ENCODE measurements at places on chromosomes 1 and 21.
A peak's percentile ranks its signal among the peaks of the same experiment; 100 is the strongest.

DNA sequence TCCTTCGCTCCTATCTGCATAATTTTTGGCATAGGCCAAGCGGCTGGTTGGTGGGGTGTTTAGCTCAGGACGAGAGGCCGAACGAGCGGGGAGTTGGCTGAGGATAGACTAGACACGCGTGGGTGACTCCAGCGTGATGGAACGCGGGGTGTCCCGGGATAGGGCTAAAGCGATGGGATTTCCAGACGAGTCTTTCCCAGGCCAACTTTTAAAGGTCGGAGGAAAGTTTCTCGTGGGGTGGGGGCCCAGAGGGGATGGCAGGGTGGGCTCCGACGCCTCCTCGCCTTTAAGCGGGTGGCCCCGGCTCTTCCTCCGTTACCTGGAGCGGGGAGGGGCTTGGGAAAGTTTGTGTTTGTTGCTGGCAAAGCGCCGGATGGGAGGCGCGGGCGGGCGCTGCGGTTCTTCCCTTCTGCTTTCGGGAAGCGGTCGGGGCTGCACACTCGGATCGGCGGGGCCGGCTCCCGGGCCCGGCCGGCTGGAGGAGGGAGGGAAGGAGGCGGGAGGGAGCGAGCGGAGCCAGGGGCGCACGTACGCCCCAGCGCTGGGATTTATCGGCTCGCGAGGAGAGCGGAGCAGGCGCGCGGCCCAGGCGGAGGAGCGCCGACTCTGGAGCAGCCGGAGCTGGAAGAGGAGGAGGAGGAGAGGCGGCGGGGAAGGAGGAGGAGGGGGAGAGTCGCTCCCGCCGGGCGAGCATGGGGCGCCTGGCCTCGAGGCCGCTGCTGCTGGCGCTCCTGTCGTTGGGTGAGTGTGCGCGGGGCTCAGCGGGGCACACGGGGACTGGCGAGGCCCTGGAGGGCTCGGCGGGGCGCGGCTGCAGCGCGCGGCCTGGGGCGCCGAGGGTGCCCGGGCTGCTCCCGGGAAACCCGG lies at the start of gene PTGFRN:
Gene PTGFRN (plus strand): TSS at position 405 of the 867 bp plus-strand sequence. CDS start 288 bp downstream, at position 693.
- DNase-seq: no peak

DNA sequence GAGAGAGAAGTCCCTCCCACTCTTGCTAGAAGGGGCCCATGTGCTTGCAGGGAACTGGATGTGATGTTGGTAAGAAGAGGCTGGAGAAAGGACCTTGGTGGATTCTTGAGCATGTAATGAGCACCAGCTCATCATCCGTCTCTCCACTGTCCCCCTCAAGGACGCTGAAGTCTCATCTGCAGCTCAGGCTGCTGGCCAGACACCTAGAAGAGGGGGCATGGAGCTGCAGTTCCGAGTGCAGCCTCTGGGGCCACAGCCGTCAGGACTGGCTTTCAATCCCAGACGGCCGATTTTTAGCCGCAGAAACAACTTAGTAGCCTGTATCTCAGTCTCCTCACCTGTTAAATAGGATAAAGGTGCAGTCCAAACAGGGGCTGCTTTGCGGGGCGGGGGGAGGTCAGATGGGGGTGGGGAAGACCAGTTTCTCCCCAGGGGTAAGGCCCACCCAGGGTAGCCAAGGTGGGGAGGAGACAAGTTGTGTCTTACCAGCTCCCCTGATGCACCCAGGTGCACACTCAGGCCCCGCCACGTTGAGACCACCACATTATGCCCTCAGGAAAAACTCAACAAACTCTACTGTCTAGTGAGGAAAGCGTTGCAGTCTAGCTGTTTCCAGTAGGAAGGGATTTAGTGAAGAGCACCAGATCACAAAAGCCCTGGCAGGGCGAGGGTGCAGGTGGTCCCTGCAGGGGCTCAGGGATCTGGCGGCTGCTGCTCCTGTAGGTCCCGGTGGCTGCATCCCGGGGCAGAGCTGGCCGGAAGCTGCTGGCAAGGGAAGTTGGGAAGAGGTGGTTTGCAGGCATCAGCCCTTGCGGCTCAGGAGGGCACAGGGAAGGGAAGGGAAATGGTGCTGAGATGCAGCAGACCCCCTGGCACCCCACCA lies 29.5 kb downstream of the LDLRAP1 start:
- peak; percentile 55 for DNase-seq

DNA sequence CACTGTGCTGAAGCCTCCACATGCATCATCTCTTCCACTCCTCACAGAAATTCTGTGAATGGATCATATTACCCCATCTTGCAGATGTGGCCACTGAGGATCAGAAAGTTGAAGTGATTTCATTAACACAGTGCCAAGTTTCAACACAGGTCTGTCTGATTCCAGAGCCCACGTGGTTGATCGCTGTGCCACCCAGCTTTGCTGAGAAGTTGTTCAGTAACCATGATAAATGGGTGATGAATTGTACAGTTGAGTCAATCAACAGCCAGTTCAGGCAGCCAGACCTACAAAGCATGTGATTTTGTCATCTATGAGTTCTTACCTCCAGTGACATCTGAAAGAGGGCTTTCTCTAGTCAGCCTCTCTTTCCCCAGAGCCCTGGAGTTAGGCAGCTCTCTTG lies 61.8 kb upstream of the GRHL3 start:
- no peak for DNase-seq

DNA sequence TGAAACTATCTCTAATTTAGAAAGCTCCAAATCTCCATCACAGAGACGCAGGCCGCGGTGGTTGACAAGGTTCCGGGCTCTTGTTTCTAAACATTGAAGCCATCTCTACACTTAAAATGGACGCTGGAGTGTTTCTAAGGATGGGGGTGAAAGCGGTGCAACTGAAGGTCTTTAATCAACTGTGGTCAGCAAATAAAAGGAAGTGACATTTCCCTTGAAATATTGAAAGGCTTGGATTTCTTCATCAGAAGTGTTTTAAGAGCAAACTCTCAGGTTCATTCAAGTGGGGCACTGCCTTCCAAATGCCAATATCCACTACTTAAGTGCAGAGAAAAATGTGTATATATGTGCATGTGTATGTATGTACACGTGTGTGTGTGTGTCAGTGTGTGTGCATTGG lies 117.3 kb downstream of the KAZN start:
- DNase-seq: no peak

DNA sequence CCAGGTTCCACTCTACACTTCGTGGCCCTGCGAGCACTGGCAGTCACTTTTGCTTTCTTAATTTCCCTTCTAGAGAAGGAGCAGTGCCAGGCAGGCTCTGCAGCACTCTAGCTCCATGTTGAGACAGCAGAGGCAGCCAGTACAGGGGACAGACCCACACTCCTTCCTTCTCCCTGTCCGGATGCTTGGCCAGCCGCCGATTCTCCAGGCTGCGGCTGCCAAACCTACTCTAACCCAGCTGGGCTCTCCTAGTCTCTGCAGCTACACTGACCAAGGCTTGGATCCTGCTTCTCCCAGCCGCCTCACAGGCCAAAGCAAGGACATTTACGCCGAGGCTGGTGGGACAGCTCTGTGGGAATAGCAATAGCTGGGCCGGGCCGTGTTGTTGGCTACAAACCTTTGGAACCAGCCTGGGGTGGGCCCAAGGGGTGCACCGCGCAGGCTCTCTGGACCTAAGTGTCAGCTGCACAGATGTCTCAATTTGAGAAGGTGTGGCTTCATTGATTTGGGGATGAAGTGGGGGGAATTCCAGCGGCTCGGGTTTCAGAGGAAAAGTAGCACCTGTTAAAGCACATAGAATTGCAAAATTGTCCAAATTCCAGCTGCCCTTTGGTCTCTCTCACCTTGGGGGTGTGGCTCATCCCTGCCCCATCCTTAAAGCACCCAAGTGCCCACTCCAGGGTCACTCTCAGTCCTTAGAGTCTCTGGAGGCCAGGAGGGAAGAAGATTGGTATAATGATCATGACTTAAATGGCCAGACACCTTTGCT lies 3.2 kb downstream of the BARHL2 start:
- no peak for DNase-seq

GRCh38 chr1:109466125-109466451 lies 258 bp upstream of the SYPL2 start:
- no peak for DNase-seq

DNA sequence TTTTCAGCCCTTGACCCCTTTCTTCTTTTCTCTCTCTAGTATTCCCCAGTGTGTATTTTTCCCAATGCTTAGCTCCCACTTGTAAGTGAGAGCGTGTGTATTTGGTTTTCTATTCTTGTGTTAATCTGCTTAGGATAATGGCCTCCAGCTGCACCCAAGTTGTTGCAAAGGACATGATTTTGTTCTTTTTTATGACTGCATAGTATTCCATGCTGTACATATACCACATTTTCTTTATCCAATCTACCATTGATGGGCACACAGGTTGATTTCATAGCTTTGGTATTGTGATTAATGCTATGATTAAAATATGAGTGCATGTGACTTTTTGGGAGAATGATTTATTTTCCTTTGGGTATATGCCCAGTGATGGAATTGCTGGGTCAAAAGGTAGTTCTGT lies 104.8 kb downstream of the PDE4B start:
- DNase-seq: no peak

GRCh38 chr1:68140536-68140935 lies 90.1 kb upstream of the DIRAS3 start:
- DNase-seq: no peak

DNA sequence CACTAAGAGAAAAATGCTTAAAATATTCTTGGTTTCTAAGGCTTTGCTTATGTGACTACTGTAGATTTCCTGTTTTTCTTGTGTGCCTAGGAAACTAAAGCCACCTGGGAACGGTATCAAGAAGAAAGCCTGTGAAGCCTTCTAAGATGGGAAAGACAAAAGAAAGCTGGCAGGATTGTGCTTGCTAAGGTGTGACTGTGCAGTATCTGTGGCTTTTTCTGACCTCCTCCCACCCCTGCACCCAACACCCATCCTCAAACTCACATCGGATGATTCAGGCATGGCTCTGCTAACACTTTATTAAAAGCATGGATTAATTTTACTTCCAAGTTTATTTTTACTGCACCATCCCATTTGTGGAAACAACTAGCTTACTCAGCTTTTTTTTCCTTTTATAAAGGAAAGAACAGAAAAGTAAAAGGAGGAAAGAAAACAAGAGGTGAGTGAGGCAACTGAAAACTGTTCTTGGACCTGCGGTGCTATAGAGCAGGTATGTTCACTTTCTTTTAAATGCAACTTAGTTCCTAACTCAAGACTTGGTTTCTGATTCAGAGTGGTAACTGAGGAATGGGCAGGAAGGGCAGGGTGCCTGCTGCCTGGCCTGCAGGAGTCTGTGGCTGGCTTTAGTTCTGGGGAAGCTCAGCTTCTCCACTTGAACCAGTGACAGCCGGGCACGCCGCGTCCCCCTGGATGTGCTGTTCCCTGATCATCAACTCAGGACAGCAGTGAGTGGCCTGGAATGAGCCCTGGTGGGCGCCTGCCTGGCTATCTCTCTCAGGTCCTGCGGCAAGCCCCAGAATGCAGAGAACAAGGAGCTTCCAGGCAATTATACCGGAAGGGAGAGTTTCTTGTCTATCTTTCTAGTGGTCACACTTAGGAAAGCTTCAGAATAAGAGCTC lies at the start of gene GBP6:
Gene GBP6 (plus strand): TSS at position 422 of the 899 bp plus-strand sequence. CDS start 4,493 bp downstream, outside the sequence.
- DNase-seq: no peak

DNA sequence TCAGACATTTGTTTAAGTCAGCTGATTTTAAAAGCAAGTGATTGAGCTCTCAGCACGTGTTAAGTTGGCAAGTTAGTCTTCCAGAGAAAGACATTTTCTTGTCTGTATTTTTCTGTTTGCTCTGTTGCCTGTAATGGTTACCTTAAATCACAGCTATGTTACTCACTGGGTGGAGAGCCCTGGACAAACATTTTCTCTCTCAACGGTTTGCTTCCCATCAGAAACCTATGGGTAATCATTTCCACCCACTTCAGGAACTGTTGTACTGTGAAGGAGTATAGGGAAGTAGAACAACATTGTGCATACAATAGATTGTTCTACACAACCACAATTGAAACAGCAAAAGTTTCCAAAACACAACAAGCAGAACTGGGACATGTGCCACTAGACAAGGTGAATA lies 113.9 kb upstream of the DPT start:
- no peak for DNase-seq

DNA sequence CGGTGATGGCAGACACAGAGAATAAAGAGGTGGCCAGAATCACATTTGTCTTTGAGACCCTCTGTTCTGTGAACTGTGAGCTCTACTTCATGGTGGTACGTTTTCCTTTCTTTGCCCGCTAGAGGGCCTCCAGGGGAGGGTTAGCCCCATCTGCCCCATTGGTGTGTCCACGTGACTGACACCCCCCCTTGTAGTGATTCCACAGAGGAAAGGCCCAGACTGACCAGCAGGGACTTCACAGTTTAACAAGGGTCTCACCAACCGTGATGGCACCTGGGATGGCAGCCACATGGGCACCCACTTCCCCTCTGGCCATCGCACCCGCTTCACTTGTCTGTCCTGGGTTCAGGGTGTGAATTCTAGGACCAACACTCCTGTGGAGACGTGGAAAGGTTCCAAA lies 22.3 kb upstream of the SARS1 start:
- no peak for DNase-seq

DNA sequence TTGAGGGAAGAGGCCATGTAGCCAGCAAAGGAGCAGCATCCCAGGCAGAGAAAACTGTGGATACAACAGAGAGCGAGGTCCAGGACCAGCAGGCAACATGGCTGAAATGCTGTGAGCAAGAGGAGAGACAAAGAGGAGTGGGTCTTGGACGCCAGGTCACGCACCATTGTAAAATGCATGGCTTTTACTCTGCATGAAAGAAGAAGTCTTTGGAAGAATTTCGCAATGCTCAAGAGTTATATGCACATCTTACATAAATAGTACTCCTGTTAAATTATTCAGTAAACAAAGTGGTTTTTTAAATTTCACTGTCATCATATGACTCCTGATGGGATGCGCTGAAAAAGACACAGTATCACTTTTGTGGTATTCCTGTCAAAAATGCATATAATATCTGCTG lies 3.5 kb downstream of the CD244 start:
- DNase-seq: no peak

DNA sequence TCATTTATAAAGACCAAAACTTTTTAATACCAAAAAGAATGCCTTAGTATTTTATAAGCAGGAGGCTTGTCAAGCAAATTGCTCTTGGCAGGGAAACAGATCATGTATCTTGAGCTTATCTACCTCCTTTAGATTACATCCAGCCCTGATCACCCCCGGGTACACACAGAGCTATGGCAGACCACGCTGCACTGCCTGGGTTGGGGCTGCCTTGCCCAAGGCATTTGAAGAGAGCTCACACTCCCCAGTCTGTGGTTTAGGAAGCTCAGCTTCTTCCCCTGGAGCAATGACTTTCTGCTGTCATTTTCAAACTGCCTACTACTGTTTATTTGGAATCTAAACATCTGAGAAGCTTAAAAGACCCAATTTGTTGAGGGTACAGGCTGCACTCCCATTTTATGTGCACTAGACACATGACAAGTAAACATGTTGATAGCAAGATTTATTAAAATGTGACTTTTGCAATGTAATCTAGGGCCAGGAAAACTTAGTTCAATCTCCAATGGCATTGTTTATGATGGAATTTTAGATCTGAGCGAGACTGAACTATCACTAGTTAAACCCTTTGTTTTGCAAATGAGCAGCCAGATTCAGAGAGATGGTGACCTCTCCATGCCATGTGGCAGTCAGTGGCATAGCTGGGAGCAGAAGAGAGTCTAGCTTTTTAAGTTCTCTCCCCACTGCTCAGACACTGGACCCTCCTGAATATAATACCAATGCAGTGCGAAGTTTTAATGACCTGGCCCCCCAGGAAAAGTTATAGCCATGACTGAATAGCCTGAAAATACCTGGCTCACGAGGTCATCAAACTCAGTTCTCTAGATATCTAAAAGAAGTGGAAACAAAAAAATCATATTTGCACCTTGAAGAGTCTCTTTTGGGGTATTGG lies 214.9 kb downstream of the HLX start:
- no peak for DNase-seq

- DNase-seq: peak; percentile 29
Measured at GRCh38 chr1:61183471-61184039, 101.2 kb downstream of the NFIA start.
